Kidney epithelial cell (primary cell): ENCODE measurements at places on chromosomes 12 and 14.

GRCh38 chr12:906062-906585 is 43.4 kb downstream of the RAD52 start:
- no peak for DNase-seq

DNA sequence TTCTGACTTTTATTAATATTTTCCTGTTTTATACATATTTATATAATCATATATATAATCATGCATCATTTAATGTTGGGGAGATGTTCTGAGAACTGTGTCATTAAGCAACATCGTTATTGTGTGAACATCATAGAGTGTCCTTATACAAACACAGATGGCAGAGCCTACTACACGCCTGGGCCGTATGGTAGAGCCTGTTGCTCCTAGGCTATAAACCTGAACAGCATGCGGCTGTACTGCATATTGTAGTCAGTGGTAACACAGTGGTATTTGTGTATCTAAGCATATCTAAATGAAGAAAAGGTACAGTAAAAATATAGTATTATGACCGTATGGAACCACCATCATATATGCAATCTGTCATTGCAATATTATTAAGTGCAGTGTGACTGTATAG is 44.7 kb upstream of the BCL7A start:
- DNase-seq, result no peak

DNA sequence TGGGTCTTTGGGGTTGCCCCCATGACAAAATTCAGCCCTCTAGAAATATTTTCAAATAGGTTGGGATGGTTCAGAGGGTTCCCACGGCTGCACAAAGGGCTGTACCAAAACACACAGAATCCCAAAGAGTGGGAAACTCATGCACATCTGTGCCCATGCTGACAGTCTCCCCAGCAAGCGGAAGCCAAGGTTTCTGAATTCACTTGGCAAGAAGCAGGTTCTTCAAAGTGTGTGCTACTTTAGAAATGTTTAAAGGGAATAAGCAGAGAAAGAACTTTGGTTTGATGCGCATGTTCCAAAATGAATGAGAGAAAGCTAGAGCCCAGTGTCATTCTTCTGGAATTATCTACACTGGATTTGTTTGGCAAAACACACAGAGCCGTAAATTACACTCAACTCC is 46.7 kb downstream of the FOXN3 start:
- DNase-seq, result no peak

DNA sequence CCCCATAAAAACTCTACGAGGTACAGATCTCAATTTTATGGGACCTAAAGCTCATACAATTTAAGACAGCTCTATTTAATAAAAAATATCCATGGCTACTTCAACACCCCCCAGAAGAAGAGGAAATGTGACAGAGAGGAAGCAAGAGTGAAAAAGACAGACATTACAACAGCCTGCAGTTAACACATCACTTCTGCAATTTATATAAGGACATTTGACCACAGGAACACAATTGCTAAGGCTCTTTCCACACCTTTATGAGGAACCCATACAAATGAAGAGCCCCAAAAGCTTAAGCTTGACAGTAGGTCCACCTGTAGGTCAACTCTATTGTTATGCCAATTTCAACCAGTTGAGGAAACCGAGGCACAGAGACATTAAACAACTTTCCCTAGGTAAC is 5.6 kb downstream of the OR10P1 start:
- DNase-seq, result no peak

DNA sequence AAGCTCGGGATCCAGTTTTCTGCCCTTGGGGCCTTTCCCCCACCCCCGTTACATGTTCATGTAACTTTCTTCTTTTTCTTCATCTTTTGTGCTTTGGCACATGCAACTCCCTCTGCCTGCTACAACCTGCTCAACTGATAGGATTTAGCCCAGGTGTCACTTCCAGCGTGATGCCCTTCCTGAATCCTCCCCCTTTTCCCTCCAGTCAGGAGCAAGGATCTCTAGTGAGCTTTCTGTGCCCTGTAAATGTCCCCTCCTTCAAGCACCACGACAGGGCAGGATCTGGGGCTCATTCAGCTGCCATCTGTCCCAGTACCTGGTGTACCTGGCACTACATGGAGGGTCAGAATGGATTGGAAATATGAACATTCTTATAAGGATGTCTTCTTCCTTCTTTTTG is 15.3 kb downstream of the PELI2 start:
- DNase-seq, result no peak

GRCh38 chr12:843609-844008 is 91.2 kb downstream of the WNK1 start:
- DNase-seq, result no peak

DNA sequence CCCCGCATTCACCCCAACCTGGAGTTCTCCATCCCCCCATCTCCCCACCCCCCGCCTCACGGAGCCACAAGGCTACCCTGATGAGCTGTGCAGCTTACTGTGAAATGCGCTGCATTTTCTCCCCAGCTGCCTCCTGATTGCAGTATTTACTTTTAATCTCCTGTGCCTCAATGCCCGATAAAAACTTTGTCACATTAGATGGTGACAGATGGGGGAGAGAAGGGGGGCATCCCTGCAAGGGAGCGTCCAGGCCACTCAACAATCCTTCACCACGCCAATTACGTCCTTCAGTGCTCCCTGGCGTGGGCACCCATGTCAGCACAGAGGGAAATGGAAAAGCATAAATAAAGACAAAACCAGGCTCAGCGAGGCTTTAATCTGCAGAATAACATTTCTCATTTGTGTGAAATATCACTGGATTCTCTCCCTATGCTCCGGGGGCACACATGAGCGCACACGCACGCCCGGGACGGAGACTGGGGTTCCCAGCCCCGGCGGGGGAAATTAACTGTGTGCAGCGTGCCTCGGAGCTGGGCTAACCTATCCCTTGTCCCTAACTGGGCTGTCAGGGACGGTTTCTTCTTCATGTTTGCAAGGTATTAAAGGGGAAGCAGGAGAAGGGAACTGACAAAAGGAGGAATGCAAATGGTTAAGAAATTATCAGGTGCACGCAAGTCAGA is 186.7 kb upstream of the VASH1 start:
- DNase-seq, result no peak

GRCh38 chr12:102955926-102956737 is 1.3 kb upstream of the ASCL1 start:
- DNase-seq, result no peak

GRCh38 chr14:103310576-103311095 is 23.4 kb upstream of the EIF5 start:
- no peak for DNase-seq

GRCh38 chr12:26750531-26751175 is 82.3 kb downstream of the ITPR2 start:
- no peak for DNase-seq

DNA sequence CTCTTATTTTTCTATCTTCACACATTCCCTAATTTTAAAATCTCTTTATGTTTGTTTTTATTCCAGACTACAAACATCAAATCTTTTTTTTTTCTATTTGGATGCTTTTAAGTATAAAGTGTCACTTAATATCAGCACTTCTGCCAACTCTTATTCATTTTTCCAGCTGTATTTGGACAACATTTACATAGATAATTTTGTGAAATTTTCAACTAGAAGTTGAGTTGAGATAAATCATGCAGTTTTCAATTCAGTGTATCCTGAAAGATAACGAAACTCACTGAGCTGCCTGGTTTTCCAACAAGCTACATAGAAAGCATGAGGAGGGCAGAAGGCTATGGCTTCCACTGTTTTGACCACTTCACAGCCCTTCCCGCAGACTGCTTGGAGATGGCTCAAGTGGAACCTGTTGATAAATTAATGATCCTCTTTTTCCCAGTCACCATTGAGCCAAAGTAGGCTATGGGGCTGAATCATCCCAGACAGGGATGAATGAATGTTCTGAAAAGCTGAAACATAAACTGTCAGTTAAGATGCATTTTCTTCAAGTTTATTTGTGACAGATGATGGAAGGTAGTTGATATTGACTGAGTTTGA is 213.9 kb downstream of the RAD51B start:
- DNase-seq, result no peak

DNA sequence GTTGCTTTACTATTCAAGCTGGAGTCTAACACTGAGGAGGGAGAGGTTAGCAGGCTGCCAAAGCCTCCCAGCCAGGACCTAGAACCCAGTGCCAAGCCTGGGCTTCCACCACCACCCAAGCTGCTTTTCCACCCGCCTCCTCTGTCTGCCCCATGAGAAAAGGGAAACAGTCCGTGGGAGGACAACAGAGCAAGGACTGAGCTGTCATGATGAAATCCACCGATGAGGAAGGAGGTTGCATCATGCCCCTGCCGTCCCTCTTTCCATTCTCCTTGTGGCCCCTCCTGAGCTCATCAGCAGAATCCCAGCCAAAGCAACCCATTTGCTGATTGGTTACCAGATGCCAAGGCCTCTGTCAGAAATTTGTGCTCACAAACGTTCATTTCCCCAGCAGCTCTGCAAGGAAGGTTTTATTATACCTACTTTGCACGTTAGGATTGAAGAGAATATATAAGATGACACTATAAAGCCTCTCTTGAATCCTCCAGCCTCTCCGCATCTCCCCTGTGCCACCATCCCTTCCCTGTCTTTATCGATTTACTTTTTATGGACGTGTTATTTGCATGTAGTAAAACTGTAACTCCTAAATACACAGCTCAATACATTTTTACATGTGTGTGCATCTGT is 6.3 kb upstream of the SERPINA1 start:
- DNase-seq, result no peak

- no peak for DNase-seq
These were observed 219.2 kb downstream of the PDZRN4 start for GRCh38 chr12:41407232-41407799.

GRCh38 chr14:75184492-75184891 is 8.1 kb upstream of the TMED10 start:
- no peak for DNase-seq
